Amniotic epithelial cell (primary cell): ENCODE measurements at places on chromosomes 16 and 17.

DNA sequence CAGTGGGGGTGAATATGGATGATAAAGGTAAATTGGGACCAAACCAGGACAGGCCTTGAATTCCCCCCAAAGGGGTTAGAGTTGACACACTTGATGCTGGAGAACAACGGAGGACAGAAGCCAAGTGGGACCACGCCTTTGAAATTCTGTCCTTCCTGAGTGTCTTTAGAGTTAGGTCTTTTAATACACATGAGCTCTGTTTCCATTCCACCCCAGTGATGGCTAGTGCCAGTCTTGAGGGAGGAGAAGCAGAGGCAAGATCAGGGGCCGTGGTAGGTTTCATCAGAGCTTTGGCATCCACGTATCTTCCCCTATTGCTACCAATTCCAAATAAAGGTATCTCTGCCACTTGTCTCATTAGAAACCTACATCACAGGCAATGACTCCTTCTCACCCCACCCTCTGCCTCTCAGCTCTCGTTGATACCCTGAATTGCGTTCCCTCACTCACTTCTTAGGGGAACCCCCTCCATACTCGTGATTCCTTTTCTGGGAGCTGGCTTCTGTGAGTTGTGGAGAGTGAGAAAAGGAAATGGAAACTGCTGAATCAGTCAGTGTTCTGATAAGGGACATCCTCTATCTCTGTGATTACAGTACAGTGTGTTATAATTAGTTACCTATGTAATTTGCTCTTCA, 2.4 kb upstream of the CCL3L1 start:
- no peak for DNase-seq

DNA sequence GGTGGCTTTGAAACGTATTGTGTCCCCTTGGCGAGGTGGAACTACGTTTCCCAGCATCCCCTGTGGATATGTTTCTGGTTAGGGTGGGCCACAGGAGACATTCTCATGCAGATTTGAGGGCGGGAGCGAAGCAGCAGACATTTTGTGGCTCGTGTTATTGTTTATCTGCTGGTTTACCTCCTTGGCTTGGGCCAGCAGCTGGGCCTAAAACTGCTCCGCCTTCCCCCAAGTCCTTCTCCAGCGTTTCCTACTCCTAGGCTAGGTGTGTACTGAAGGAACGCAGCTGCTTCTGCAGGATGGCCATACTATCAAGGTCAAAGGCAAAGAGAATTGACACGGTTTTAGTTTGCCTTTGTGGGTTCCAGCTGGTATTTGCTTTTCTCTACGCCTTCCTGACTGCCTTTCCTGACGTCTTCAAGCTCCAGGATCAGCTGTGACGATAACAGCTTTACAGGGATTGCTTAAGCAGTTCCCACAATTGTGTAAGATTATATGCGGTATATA, 17.2 kb upstream of the WSB1 start:
- DNase-seq = peak; percentile 87

DNA sequence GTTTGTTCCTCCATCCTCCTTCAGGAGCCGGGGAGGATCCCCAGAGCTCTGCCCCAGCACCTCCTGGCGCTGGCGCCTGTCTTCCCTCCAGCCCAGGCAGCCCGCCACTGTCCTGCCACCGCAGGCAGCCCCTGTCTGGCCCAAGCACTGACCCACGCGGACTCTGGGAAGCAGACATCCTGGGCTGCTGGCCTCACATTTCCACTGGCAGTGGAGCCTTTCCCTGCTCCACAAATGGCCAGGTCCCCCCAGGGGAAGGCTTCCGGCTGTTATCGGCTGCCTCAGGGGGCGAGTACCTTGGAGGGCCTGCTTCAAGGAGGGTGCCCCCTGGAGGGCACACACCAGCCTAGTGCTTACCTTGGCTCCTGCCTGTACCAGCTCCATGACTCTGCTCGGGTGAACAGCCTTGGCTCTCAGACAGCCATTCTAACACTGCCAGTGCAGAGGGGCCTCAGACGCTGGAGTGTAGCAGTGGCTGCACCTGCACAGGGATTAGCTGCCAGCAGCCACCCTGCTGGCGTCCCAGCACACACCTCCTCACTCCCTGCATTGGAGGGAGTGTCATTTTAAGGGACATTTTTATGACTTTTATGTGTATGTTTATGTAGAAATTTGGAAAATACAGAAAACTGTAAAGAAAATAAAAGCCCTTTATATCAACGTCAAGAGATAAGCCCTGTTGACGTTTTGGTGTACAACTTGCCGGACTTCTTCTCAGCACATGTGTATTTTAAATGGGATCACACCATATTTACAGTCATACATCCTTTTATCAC, 21.0 kb downstream of the ACE start:
- peak; percentile 14 for DNase-seq

GRCh38 chr17:59785091-59785799, 77.8 kb downstream of the VMP1 start:
- peak; percentile 69 for DNase-seq

DNA sequence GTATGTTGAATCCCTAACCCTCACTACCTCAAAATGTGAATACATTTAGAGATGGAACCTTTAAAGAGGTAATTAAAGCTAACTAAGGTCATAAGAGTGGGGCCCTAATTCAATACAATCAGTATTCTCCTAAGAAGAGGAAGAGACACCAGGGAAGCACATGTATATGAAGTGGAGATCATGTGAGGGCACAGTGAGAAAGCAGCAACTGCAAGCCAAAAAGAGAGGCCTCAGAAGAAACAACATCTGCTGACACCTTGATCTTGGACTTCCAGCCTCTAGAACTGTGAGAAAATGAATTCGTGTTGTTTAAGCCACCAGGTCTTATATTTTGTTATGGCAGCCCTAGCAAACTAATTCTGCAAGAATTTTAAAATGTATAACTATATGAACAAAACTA, 13.2 kb upstream of the SLFN5 start:
- no peak for DNase-seq

DNA sequence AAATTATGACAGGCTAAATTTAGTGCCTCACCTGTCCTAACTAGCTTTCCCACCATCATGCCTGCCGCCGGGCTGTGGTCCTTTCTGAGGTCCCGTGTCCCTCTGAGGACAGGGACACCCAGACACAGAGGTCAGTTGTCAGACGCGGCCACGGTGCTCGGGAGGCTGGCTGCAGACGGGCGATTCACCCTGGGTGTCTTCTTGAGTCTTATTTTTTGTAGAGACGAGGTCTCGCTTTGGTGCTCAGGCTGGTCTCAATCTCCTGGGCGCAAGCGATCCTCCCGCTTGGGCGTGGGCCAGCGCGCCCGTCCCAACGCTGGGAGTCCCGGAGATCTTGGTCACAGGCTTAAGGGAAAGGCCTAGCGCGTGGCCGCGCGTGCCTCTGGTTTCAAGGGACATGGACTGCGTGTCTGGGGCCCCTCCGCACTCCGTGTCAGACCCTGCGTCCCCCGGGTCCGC, 797 bp upstream of the RAB11FIP3 start:
- DNase-seq = no peak

GRCh38 chr17:70195091-70195490, 25.8 kb downstream of the KCNJ2 start:
- no peak for DNase-seq

DNA sequence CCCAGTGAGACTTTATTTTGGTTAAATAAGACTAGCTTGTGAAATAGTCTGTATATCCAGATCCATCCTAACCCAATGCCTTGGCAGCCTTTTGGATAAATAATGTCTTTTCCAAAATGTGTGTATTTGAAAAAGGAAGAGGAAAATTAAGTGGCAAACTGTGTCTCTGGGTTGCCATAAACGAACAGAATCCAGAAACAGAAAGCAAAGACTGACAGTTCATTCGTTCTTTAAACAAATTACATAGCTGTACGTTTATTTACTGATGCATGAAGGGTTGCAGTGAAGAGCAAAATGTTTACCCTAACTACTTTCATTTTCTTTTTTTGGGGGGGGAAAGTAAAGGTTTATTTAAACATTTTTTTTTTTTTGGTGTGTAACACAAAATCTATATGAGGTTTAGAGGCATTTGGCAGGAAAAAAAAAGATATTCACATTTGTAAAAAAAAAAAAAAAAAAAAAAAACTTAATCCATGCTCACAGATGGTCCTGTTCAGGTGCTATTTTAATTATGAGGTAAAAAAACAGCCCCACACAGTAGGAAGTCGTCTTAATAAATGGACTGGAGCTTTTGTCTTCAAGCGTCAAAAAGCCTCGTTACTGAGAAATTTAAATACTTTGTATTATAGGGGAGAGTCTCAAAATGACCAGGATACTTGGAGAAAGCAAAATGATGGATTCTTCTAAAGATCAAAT, 245.9 kb downstream of the FTO start:
- no peak for DNase-seq

GRCh38 chr16:11307639-11308492, 26.7 kb upstream of the PRM1 start:
- no peak for DNase-seq

GRCh38 chr16:945271-946047, 25.3 kb downstream of the LMF1 start:
- DNase-seq = no peak

DNA sequence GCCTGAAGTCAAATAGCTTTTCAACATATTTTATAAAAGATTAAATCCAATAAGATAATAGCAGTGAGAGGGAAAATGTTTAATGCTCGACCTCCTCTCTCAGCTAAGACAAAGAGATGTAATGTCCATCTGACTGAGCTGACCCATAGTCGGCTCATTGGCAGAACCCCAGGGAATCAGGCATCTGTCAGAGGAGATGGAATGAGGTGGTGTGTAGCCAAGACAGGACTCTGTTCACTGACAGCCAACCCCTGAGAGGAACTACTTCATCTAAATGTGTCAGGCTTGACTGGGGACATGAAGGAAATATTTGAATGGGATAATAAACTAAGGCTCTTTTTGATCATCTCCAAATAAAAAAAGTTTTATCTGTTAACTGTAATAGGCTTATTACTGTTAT, 188.0 kb downstream of the CDH11 start:
- DNase-seq = peak; percentile 30

DNA sequence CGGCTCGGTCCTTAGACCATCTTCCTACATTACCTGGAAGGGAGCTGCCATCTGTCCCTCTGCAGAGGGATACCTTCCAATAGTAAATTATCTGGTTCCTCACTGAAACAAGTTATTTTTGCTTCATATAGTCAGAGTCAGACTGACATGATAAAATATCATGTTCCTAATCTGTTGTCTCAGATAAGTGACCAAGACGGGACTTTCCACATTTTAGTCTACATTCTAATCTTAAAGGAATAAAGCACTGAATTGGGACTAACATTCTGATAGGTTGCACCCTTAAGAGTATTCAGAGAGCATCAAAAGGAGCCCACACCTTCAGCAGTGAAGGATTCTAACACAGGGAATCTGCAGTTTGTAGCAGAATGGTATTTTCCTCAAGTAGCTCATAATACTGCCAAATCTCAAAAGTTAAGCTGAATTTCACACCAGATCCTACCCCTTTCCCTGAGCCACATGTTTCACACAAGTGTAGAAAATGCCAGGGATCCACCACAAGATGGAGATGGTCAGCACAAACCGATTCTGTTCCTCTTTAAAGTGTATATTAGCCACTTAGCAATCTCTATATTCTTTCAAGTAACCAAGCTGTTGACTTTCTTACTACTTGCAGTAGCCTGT, 13.4 kb downstream of the GINS2 start:
- peak; percentile 39 for DNase-seq

DNA sequence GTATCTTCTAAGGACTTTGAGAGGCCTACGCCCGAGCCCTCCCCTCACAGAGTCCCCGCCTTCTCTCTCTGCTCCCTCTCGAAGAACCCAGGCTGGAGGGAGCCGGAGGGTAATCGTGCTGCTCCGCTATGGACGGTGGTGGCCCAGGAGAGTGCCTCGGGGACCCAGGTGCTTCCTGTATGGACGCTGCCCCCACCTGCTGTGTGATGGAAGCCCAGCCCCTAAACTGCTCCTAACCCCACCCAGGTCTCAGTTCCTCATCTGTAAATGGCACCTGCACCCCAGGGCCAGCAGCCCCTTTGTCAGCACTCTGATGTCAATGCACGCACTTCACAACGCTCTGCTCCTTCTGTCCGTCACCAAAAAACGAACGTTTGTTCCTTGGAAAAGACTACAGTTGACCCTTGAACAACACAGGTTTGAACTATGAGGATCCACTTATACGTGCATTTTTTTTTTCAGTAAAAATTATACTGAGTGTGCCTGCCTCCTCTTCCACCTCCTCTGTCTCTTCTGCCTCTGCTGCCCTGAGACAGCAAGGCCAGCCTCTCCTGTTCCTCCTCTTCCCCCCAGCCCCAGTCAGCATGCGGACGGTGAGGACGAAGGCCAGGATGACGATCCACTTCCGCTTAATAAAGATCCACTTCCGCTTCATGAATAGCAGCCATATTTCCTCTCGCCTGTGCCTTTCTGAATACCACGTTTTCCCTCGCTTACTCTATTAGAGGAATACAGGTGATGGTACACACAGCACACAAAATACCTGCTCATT, 118.3 kb downstream of the BANP start:
- no peak for DNase-seq

DNA sequence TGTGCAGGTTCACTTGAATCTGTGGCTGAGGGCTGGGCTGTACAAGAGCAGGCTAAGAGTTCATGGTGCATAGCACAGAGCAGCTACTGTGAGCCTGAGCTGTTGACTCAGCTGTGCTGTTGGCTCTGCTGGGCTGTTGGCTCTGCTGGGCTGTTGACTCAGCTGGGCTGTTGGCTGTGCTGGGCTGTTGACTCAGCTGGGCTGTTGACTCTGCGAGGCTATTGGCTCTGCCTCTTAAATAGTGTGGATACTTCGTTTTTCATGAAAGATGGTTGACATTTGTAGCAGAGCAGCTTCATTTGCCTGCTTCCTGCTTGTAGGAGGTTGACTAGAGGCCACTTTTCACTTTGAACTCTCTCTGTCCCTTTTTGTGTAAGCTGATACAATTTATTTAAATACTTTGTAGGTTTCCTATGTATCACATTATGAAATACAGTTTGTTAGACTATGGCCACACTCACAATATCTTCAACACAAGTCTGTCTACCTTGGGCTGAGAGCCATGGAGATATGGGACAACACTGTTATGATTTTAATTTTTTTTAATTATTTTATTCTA, 40.3 kb upstream of the CCNF start:
- DNase-seq = no peak

DNA sequence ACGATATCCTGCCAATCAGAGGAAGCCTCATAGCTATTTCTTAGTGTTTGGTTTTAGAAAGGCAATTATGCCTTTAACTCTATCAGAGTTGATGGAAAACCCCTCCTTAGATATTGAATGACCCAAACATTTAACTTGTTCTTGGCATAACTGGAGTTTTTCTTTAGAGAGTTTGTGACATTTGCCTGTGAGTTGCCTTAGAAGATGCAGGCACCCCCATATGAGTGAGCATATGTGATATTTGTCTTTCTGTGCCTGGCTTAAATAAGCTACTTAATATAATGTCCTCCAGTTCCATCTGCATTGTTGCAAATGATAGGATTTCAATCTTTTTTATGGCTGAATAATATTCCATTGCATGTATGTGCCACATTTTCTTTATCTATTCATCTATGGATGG, 19.6 kb upstream of the B4GALNT2 start:
- no peak for DNase-seq

GRCh38 chr16:86681031-86681756, 102.8 kb downstream of the FOXL1 start:
- peak; percentile 23 for DNase-seq

DNA sequence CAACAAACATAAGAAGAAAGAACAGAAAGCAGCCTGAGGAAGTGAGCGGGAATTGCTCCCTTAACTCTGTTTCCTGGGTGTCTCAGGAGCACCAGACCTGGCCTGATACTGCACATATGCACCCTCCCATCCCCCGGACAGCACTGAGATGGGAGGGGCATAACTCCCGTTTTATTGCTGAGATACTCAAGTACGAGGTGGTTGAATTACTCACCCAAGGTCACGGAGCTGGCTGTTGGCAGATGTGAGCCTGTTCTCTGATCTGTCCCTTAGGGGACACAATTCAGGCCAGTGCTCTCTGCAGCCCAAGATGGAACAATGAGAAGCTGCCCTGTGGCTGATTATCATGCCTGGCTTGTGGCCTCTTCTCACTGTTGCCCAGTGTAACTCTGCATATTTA, 9.1 kb upstream of the MED9 start:
- peak; percentile 46 for DNase-seq
